ENCODE measurements at places on chromosomes 6 and 20. TPM values are rescaled to one million over a fixed set of nuclear protein-coding genes. Genes with fewer than 3 reads are reported as not detected.

- no peak for DNase-seq
Observed at GRCh38 chr6:127900935-127901334, at the start of gene THEMIS. Gene THEMIS, minus strand, starts transcription at chr6:127901058. Its CDS starts 126 bp downstream, at chr6:127900932.

FOXC1 gene
- total RNA-seq = 16.5 TPM

DNA sequence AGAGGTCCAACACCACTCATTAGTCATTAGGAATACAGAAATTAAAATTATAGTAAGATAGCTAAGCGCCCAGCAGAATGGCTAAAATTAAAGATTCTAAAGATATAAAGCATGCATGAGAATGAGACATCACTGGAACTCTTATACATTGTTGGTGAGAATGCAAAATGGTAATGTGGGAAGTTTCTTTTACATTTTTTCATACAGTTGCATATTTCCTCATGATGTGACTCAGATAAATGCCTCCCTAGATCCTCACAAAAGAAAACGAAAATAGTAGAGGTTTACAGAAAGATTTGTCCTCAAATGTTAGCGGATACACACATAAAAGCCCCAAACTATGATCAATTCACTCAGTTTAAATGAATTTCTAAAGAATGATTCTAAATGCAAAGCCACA lies 633.7 kb upstream of the GJE1 start:
- no peak for DNase-seq

GRM1 gene
- total RNA-seq = not detected

SIGLEC1 gene
- total RNA-seq = not detected

- DNase-seq = no peak
Observed at GRCh38 chr20:15627501-15627903, 945.7 kb downstream of the KIF16B start.

GRCh38 chr6:43334466-43335095 lies 26.0 kb upstream of the CRIP3 start:
- peak; percentile 55 for DNase-seq

GRCh38 chr6:137659871-137660270 lies 165.7 kb upstream of the OLIG3 start:
- DNase-seq = no peak

KLC4 gene
- total RNA-seq = 50.7 TPM

DNA sequence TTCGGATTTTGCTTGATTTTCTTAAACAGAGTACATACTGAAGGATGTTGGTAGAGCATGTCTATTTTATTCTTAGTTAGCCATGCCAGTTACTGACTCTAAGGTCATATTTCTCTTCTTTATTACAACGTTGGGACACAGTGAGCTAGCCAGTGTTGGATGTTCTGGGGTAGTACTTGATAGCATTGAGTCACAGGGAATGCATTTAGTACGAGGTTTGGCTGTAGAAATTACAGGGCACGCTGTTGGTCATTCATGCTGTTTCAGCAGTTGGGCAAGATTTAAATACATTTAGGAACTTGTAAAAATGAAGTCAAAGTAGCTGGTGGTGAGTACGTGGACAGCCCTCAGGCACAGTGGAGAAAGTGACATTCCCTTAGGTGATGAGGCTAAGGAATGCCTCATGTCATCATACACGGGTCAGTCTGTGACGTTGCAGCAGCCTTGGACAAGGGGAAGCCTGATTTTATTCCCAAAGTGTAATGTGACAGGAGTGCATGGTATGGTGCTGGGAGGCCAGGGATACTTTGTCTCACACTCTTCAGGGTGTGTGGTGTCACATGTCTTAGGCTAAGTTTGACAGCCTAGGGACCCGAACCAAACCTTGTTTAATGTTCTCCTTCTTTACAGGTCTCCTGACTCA lies 57.7 kb upstream of the SLC22A1 start:
- DNase-seq = no peak

C6orf58 gene
- 0.31 TPM for total RNA-seq

GRCh38 chr6:130159956-130160355 lies 62.8 kb downstream of the SAMD3 start:
- DNase-seq = no peak

DNA sequence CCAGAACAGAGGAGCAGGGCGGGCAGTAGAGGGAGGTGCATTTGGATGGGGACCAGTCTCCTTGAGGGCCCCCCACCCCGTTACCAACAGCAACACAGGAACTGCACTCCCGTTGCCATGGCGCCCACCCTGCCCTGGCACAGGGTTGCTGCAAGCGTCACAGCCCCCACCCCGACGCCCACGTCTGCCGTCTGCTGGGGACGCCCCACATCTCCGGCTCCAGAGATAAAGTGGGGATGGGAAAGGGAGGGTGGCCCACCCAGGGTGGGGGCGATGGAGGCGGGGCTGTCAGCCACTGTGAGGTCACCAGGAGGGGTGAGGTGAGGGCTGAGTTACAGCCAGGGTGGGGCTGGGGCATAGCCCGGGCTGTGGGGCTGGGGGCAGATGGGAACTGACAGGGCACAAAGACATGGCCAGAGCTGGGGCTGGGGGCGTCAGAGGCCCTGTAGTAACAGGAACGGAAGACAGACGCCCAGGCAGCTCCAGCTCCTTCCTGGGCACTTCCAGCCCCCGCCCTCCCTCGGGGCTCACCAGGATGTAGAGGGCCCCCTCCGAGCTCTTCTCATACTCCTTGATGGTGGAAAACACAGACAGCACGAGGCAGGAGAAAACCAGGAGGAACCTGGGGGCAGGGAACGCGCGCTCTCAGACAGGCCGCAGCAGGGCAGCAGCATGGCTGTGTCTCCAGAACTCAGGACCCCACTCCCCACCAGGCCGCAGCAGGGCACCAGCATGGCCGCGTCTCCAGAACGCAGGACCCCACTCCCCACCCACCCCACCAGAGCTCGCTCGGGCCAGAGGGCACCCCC lies 26.0 kb downstream of the KCNQ2 start:
- no peak for DNase-seq

Data from Calu3 (cell line).